ENCODE measurements at places on chromosomes 1 and 21.

GRCh38 chr1:233151861-233152260, 143.7 kb downstream of the PCNX2 start:
- no peak for DNase-seq

DNA sequence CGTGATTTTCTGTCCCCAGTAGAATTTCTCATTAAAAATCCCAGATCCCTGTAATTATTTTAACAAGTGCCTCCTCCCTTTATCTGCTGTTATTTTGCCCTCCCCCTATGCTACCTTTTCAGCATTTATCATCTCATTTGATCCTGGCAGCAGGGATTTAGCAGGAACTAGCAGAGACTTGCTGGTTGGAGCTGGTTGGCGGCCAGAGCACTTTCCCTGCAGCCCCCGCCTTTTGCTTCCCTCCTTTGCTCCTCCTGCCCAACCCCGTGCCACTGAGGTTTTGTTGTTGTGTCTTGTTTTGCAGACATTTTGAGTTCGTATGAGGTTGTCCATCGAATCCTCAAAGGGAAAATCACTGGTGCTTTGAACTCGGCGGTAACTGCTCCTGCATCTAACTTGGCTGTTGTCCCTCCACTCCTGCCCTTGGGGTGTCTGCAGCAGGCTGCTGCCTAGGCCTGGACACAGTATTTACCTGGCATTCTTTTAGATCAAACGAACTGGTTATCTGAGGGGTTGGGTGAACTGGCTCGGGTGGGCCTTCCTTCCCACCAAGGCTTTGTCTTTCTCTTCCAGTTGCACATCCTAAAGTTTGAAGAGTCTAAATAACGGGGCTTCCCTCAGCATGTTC, 11.2 kb downstream of the UBE2Q1 start:
- no peak for DNase-seq

DNA sequence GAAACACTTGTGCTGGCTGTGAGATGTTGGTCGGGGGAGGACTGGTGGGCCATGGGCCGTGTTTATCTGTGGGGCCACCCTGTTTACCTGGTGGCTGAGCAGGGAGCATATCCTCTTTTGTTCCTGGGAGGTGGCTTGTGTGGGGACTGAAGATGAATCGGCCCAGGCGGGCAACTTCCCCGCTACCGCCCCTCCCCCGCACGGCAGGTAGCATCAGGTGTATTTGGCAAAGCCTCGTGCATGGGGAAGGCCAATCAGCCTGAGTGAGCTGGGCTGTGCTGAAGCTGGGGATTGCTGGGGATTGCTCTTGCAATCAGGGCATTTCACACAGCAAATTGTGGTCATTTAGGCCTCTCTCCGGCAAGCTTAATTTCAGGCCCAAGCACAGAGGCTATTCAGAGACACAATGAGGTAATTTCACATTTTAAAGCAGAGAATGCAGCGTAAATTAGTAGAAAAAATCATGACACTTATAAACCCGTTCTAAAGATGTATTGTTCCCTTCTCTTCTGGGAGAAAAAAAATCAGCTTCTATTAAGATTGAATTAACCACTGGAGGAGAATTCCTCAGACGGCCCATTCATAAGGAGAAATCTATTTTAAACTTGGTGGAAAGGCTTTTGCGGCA, 197.7 kb upstream of the POU3F1 start:
- DNase-seq = no peak

DNA sequence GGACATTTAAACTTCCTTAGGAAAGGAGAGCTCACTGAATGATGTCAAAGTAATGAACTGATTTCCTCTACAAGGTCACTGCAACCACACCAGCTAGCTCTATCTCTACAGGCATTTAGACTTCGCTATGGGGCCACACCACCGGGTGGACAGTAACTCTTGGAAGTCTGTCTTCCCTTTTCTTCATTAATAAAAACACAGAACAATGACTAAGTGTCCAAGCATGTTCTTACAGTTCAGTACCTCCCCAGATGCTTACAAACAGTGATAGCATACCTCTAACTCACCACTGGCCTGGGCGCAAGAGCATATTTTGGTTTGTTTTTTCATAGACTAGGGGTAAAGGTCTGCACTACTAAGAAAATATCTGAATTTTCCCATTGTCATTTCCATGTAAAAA, 54.6 kb downstream of the SIM2 start:
- no peak for DNase-seq

Measured in MV-4-11 (cell line).